Epithelial cell of esophagus (primary cell): ENCODE measurements at places on chromosomes 12 and 14.

DNA sequence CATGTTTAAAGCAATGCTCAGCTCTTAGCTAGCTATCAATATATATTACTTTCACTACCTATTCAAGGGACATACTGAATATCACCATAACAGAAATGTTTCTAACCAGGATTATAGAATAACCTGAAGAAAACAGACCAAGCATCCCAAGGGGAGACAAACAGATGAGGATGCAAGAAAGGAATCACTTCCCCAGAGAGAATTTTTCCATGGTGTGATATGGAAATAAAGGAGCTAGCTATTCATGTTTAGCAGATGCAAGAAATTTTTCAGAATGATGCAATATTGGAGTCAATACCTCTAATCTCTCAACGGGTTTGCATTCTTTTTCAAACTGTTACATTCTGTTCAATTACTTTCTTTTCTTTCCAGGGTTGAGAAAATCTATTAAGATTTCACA, 538.9 kb upstream of the FLRT2 start:
- DNase-seq = no peak

GRCh38 chr14:94728950-94729349, 41.0 kb downstream of the GSC start:
- no peak for DNase-seq

DNA sequence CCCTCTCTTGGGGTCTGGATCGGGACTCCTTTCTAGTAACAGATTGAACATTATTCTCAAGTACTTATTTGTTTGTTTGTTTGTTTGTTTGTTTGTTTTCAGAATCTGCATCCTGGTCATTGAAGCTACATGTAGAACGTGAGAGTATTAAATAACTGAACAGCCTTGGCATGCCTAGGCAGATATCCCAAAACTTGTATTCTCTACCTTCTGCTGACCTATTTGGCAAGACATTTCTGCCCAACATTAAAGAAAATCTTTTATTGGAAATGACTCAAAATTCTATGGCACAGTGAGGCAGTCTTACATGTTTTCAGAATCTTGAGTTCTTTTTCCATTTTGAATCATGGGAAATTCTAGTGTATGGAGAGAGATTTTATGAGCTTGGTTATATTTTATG, 165.1 kb upstream of the CNOT2 start:
- DNase-seq = peak; percentile 60

GRCh38 chr14:42736408-42736807, 1129.7 kb downstream of the LRFN5 start:
- no peak for DNase-seq

DNA sequence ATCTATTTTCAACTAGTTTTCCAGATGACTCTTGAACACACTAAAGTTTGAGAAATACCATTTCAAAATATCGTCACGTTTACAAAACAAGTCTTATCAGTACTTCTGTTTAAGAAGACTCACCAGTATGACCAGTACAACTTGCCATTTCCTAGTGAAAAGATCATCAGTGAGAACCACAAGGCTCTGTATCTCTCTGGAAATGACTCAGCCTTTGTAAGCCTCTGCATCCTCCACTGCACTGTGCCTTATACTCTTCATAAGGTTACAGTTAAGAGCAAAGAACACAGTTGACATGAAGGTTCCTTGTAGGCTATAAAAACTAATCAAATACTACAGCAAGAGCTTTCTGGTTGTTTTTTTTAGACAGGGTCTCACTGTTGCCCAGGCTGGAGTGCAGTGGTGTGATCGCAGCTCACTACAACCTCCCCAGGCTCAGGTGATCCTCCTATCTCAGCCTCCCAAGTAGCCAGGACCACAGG, 5.7 kb upstream of the VTI1B start:
- DNase-seq = peak; percentile 92

GRCh38 chr12:11812586-11813437, 163.3 kb downstream of the ETV6 start:
- DNase-seq = peak; percentile 22

DNA sequence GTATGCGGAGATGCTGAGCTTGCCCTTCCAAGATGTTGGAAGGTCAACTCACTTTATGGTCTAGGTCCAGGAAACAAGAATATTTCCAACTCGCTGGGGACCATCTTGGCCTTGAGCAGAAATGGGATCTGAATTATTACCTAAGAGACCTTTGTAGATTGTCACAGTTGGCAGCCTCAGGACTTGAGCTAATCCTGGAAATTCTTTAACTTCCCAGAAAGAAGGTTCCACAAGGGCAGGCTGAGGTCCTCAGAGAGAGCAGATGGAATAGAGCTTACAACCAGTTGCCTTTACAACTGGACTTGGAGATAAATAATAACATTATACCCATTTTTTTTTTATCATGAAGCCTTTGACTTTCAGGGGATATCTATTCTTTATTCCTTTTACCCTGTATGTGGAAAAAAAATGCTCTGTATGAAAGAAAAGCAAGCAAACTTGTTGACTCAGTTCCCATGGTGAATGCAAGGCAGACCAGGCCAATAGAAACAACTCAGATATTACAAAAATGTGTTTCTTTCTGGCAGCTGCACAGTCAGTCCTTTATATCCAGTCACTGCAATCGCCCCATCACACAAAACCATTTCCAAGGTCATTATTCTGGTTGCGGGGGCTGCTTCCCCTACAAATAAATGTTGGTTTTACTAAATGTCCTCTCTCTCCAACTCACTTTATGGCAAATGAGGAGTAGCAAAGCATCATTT, 401.4 kb downstream of the ZFP36L1 start:
- DNase-seq = no peak

GRCh38 chr14:68583548-68584280, 209.2 kb downstream of the ZFP36L1 start:
- no peak for DNase-seq

DNA sequence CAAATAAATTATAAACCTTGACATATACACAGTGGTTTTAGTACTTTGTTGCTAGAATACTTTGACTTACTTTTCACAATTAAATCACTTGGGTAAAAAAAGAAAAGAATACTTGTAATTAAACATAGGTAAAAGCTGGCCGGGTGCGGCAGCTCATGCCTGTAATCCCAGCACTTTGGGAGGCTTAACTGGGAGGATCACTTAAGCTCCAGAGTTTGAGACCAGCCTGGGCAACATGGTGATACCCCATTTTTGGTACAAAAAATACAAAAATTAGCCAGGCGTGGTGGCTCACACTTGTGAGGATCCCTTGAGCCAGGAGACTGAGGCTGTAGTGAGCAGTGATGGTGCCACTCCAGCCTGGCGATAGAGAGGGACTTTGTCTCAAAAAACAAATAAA, 7.8 kb downstream of the STX2 start:
- DNase-seq = no peak

DNA sequence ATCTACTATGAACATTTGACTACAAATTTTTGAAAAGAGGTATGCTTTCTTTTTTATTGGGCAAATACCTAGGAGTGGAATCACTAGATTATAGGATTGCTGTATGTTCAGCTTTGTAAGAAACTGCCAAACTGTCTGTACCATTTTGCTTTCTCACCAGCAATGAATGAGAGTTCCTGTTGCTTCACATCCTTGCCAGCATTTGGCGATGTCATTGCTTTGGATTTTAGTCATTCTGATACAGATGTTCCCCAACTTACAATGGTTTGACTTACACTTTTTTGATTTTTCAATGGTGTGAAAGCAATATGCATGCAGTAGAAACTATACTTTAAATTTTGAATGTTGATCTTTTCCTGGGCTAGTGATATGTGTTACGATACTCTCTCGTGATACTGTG, 328.7 kb downstream of the RAD51B start:
- DNase-seq = peak; percentile 74

- DNase-seq = no peak
Measured at GRCh38 chr14:75803765-75804164, 142.7 kb downstream of the TTLL5 start.

DNA sequence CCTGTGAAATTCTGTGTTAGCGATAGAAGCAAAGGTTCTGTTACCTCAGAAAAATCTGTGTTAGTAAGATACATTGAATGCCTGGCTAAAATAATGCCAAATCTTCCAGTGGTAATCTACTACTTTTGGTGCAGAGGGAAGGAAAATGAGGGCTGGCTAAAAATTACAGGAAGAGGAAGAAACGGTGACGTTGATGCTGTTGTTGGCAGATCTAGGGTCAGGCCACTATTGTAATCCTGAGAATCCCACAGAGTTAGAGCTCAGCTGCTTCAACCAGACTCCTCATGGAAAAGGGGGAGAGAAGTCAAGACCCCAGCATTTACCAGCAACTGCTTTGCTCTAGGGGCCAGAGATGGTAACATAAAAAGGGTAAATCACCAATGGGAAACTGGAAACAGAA, 145.1 kb downstream of the PPM1H start:
- no peak for DNase-seq

DNA sequence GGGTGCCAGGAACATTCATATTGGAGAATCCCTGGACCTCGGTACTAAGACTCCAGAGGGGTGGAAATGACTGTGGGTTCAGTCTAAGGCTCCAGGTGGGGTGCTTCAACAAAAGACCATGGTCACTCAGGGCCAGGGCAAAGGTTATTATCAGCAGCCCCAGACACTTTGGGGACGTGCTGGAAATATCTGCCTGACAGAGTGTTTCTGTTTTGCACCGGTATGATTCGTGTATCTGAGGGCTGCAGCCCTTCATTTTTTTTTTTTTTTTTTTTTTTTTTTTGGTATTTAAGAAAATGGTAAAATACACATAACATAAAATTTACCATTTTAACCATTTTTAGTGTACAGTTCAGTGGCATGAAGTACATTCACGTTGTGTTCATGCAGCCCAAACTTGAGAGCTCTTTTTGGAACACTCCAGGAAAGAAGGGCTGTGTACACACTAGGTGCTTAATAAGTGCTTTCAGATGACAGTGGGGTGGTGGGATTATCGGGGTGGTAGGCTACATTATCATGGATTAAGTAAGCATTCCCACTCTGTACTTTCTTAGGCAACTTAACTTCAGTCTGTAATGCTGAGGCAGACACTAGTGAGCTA, 120.3 kb downstream of the CHST11 start:
- no peak for DNase-seq
